Jurkat, Clone E6-1 (cell line): ENCODE measurements at places on chromosomes 13 and 19.

- no peak for DNase-seq
Observed at GRCh38 chr13:66553391-66553790, 676.7 kb downstream of the PCDH9 start.

- DNase-seq, result no peak
Observed at GRCh38 chr13:101121608-101122007, 294.7 kb downstream of the NALCN start.

DNA sequence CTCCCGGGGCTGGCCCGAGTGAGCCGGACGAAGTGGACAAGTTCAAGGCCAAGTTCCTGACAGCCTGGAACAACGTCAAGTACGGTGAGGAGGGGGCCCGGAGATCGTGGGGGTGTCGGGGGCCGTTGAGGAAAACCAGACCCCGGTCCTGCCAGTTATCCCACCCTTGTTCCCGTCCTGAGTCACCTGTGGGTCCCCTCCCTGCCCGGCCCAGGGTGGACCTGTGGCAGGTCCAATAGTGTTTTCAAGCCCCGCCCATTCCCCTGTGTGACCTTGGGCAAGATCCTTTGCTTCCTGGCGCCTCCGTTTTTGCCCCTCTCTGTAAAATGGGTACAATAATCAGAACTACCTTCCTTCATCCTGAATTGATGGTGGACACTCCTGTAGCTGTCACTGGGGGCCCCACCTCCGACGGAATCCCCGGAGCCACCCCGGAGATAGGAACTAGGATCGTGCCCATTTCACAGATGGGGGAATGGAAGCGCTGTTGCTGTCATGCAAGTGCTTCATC lies 593 bp downstream of the ATG4D start:
- DNase-seq, result no peak

DNA sequence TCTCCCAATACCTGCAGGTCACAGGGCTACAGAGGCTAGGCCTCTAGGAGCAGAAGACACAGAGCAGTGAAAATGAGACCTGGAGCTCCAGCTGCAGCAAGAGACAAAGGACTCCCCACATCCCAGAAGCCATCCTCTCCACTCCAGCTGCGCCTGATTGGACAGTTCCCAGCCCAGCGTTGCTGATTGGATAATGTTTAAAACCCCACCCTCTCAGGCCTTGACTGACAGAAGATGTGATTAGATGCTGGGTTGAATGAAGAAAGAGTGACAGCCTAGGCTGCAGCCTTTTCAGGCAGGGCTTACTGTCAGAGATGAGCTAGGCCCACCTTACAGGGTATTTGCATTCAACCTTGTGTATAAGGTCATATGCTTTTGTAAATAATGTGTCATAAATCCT lies 59.4 kb downstream of the ZNF708 start:
- no peak for DNase-seq

- DNase-seq, result peak; percentile 81
Observed at GRCh38 chr13:76813891-76814290, 72.3 kb downstream of the KCTD12 start.

DNA sequence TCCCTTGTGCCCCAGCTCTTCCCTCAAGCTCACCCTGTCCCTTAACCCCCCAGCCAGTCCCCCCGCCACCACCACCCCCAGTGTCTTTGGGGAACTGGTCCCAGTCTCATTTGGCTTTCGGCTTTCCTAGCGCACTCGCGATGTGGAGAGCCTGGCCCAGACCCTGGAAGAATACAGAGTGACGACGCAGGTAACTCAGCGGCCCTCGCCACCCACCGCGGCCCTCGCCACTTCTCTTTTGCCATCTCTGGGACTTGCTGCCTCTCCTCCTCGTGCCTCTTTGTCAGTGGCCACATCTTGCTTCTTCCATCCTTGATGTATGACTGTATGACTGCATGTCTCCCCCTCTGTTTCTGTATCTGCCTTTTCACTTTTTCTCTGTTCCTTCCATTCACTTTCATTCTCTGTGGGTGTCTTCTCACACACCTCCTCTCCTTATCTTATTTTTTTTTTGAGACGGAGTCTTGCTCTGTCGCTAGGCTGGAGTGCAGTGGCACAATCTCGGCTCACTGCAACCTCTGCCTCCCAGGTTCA lies 15.7 kb downstream of the PTH2 start:
- DNase-seq, result no peak

DNA sequence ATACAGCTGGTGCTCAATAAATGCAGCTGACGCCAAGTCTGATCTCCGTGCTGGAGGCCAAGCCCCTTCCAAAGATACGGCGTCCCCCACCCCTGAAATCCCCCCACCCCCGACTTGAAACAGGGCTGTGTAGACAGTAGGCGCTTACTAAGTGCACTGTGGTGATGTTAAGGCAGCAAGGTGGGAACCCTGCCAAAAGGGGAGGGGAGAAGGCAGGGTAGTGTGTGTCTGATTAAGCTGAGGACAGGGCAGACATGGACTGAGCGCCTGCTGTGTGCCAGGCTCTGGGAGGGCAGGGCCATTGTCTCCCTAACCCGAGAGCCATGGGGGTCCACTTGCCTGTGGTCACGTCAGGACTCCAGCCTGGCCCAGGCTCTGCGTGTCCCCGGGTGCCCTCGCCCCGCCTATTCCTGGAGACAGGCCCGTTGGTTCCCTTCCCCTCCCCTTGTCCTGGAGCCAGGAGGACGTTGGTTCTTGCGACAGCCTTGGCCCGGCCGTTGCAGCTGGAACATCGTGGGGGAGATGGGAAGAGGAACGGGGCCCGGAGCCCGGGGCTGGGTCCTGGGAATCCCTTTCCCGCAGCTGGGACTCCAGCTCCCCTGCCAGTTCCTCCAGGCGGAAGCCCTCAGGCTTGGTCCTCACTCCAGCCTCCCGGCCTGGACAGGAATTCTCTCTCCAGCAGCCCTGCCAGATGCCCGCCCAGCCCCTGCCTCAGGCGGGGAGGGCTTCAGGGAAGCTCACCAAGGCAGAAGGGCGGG lies 1.7 kb upstream of the ELANE start:
- no peak for DNase-seq

DNA sequence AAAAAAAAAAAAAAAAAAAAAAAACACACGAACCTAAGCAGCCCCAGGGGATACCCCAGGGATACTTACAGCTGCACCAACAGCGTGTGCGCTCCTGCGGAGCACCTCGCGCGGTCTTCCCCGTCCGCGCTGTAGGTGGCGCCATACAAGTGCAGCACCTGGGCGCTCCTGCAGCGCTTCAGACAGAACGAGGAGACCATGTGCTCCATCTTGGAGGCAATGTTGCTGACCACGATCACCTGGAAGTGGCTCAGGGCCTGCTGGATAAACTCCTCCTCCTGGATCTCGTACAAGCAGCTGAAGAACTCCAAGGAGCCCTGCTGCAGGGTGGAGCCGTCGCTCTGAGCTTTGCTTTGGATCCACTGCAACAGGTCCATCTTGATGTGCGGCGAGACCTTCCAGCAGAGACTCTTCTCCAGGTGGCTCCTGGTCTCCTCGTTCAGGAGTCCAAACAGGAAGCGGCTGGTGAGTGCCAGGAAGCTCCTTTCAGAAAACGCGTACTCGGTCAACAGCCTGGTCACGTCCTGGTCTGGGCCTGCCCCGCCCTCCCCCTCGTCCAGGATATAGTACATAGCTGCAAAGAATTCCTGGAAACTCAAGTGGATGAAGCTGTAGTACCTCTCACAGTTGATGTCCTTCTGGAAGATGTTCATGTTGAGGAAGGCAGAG lies 14.5 kb downstream of the NLRP12 start:
- DNase-seq, result no peak

GRCh38 chr19:17946965-17947784 lies 14.4 kb downstream of the CCDC124 start:
- no peak for DNase-seq

GRCh38 chr13:74930402-74931165 lies 551.4 kb downstream of the TBC1D4 start:
- DNase-seq, result no peak

DNA sequence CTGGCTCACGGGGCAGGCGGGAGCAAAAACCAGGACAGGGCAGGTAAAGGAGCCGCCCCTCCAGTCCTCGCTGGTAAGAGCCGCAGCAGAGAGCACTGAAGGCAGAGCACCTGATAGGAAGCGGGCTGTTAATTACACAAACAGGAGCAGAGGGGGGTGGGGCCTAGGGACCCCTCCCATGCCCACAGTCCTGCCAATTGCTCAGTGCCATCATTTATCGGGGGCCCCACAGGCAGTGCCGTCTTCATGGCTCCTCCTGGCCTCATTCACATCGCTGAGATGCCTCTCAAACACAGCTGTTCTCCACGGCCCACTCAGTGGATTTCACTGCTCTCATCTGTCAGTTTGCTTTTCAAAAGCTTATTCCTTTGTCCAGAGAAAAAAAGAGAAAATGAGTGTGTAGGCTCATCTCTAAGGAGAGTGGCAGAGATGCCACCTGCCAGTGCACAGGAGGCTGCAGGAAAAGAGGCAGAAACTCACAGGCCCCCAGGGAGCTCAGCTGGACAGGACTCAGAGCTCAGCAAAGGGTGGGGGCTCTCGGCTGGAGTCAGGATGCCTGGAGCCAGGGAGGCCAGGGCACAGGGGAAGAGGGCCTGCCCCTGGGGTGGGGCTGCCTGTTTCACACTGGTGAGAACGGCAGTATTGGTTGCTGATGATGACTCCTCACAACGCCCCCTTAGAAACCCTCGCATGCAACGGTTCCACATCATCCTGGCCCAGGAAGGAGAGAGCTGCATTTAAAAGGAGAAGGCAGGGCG lies 174.6 kb downstream of the COL4A1 start:
- no peak for DNase-seq

DNA sequence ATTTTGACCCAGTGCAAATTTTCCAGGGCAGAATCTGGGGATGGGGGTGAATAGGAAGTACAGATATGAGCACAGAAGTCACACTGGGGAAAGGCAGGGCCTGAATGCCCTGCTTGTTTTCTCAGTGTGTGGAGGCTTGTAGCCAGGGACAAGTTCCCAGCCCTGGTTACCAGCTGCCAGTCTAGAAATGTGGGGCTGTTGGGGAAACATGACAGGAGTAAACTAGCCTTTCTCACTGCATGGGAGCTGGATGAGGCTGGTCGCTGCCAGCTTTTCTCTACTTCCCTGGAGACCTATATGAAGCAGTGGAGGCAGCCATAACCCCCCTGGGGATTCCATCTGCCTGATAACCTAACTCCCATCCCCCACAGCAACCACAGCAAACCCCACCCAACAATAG lies 2267.7 kb downstream of the PCDH9 start:
- DNase-seq, result no peak

- DNase-seq, result no peak
Observed at GRCh38 chr13:99465454-99465853, 35.8 kb upstream of the TM9SF2 start.

- DNase-seq, result no peak
Observed at GRCh38 chr13:43362556-43362955, 339.2 kb downstream of the DNAJC15 start.

GRCh38 chr13:111960152-111960772 lies 106.7 kb upstream of the SOX1 start:
- no peak for DNase-seq

DNA sequence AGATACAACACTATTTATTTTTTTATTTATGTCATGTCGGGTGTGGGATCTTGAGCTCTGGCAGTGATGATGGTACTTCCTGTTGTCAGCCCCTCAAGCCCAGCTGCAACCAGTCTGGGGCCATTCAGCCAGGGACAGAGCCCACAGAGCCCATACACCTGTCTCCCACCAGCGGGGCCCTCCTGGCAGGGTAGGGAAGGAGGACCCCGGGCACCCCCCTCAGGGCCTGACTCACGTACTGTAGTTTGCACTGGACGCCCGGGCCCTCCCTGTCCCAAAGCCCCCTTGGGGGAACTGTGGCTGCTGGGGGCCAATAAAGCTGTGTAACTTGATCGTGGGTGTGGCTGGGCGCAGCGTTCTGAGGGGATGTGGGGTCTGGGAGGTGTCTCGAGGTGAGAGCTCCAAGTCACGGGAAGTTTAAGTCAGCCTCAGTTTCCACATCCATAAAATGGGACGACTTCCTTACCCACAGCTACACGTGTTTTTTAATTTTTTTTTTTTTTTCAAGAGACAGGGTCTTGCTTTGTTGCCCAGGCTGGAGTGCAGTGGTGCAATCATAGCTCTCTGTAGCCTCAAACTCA lies 9.5 kb downstream of the ATG4D start:
- DNase-seq, result no peak

- DNase-seq, result no peak
Observed at GRCh38 chr13:41785402-41786172, 175.3 kb downstream of the VWA8 start.

GRCh38 chr13:101626925-101627555 lies 174.6 kb downstream of the ITGBL1 start:
- DNase-seq, result peak; percentile 51

DNA sequence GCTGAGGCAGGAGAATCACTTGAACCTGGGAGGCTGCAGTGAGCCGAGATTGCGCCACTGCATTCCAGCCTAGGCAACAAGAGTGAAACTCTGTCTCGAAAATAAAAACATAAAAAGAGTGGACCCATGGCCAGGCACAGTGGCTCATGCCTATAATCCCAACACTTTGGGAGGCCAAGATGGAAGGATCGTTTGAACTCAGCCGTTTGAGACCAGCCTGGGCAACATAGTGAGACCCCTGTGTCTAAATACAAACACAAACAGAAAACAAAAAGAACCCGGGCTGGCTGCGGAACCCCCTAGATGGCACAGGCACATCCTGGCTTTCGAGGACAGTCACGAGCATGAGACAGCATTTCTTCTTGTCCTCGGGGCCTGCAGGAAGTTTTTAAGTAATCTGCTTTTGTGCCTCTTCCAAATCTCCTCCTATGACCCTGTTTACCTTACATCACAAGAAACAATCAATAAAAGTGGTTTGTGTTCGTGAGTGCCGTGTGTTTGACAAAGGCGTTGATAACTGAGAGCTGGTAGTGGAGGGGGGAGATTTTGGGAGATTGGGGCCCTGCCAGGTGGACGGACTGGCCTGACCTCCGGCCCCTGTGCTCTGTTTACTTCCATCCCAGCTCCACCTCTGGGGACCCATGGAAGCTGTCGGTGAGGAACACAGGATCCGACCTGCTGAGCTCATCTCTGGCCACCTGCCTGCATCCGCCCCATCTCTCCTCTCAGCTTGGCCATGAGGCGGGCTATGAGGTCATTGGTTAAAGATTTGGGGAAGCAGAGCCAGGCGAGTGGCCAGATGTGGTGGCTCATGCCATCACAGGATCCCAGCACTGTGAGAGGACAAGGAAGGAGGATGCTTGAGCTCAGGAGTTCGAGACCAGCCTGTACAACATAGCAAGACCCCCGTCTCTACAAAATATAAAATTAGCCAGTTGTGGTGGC lies 5.9 kb upstream of the GDF15 start:
- DNase-seq, result no peak
